Mucosa of gallbladder (tissue), 1 donor: ENCODE measurements at places on chromosomes 6 and 20. TPM values are rescaled to one million over a fixed set of nuclear protein-coding genes. Genes with fewer than 3 reads are reported as not detected.

DNA sequence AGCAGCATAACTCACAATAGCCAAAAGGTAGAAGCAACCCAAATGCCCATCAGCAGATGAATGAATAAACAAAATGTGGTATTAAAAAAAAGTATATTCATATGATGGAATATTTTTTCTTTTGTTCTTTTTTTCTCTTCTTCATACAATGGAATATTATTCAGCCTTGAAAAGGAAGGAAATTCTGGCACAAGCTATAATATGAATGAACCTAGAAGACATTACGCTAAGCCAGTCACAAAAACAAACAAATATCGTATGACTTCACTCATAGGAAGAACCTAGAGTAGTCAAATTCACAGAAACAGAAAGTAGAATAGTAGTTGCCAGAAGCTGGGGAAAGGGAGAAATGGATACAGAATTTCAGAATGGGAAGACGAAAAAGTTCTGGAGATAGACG lies 63.7 kb downstream of the RBL1 start:
- no peak for DNase-seq

Gene TRIM40
- not detected for total RNA-seq

Gene SLC32A1
- total RNA-seq: not detected

Gene FOXS1
- total RNA-seq: 1.6 TPM

Gene SCUBE3
- total RNA-seq: 0.37 TPM

- no peak for DNase-seq
Observed at GRCh38 chr6:159002432-159003155, 2.6 kb upstream of the RSPH3 start.

DNA sequence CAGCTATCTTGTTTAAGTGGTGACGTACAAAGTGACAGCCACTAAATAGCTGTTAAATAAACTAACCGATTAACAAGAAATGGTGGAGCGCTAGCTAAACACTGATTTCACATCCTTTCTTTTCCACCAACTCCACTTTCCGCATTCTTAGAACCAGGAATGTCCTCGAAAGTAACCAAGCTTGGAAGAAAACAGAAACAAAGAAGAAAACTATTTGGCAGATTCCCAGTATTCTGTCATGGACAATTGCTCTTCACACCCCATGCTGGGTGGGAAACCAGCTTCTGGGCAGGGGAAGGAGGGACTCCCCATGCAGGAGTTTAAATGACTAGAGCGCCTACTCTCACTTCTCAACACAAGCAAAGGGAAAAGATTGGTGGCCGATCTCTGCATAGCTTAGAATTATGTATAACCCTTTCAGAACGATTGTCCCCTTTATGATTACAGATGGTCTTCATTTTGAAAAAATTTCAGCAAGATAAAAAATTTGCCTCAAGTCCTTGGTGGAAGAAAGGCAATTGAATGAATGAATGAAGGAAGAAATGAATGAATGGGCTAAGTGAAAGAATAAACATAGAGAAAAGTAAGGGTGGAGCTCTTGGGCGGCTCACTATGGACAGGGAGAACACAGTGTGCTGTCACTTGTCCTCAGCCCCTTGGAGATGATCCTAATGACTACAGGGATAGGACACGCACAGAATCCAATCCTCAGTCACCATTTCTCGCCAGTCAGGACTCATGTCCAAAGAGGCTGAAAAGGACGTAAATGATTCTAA lies 148.7 kb upstream of the NEDD9 start:
- DNase-seq: no peak

GRCh38 chr6:45154679-45155078 lies 173.5 kb upstream of the RUNX2 start:
- no peak for DNase-seq

GRCh38 chr6:109121411-109121810 lies 26.1 kb downstream of the CEP57L1 start:
- no peak for DNase-seq

- DNase-seq: no peak
Observed at GRCh38 chr6:135066397-135066796, 11.8 kb upstream of the HBS1L start.

Gene EYS
- total RNA-seq: not detected

DNA sequence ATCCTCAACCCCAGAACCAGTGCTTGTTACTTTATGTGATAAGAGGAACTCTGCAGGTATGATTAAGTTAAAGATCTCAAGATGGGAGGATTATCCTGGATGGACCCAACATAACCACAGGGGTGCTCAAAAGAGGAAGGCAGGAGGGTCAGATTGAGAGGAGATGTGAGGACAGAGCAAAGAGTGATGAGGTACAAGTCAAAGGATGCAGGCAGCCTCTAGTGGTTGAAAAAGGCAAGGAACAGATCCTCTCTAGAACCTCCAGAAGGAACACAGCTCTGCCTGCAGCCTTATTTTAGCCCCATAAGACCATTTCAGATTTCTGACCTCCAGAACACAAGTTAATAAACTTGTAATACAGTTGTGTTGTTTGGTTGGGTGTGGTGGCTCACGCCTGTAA lies 41.2 kb downstream of the PDSS2 start:
- no peak for DNase-seq

Gene DEF6
- total RNA-seq: 19.5 TPM

Gene RSPH4A
- total RNA-seq: 0.49 TPM

GRCh38 chr6:11273406-11274065 lies 41.1 kb upstream of the NEDD9 start:
- no peak for DNase-seq

DNA sequence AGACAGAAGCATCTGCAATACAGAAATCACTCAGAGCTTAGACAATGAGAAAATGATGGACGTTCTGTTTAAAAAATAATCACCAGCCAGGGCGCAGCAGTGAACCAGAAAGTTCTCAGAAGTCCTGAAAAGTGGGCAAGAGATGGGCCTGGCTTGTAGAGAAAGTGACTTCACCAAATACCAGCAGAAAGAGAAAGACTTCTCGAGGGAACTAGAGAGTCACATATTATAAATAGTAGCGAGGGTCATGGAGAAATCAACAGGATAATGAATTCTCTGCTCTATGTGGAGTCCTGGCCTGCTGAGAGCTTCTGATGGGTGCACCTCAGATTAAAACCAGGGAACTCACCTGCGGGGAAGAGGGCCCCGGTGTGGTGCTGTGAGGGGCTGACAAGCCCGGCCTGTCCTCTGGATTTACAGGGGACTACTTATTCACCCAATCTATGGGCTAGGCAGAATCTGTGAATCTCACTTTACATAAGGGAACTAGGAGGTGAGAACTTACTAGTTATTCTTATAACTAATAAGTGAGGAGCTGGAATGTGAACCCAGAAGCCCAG lies 5.6 kb upstream of the RAMACL start:
- no peak for DNase-seq

DNA sequence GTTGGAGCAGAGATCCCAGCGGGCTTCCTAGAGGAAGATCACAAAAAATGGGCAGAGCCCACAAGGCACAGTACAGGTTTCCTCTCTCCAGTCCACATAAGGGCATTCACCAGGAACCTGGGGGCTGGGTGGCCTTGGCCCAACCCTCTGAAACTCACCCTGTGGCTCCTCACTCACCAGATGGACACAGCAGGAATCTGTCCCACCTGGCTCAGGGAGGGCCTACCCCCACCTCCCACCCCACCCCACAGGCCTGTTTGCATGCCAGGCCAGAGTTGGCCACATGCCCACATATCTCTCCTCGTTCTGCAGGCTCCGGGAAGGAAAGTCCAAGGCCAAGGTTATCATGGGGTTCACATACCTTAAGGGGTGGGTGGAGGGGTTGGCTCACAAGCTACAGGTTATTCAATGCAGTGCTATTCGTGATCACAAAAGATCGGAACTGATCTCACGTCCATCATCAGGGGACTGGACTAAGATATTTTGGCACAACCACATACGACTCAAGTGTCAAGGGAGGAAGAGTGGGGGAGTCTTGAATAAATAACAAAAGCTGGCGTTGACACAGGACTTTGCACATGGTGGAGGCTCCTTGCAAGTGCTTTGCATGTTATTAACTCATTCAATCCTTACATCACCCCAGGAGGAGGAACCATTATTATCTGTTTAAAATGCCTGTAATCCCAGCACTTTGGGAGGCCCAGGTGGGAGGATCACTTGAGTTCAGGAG lies 13.0 kb downstream of the RIPOR3 start:
- peak; percentile 87 for DNase-seq

Gene BPIFB4
- total RNA-seq: not detected

Gene SNAP91
- total RNA-seq: 2.5 TPM

DNA sequence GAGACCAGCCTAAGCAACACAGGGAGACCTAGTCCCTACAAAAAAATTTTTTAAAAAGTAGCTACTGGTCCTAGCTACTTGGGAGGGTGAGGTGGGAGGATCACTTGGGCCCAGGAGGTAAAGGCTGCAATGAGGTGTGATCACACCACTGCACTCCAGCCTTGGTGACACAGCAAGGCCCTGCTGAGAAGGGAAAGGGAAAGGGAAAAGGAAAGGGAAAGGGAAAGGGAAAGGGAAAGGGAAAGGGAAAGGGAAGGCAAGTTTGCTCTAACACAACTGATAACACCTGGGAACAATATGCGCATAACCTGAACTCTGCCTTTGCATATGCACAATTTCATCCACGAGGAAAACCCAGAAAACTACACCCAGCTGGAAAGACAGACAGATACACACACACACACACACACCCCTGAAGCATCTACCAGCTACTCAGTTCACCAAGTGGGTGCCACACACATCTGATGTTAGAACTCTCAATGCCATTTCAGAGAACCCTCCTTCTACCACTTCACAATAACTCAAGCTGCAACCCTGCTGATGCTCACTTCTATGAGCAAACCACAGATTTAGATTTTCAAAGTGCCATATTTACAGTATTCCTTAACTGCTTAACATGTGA lies 19.1 kb downstream of the B4GALT5 start:
- no peak for DNase-seq

Gene ARMC2
- 5.8 TPM for total RNA-seq

- DNase-seq: no peak
Observed at GRCh38 chr20:62183426-62184142, 756 bp downstream of the MTG2 start.

Gene BMP2
- 55.8 TPM for total RNA-seq

Gene BANF2
- total RNA-seq: not detected

DNA sequence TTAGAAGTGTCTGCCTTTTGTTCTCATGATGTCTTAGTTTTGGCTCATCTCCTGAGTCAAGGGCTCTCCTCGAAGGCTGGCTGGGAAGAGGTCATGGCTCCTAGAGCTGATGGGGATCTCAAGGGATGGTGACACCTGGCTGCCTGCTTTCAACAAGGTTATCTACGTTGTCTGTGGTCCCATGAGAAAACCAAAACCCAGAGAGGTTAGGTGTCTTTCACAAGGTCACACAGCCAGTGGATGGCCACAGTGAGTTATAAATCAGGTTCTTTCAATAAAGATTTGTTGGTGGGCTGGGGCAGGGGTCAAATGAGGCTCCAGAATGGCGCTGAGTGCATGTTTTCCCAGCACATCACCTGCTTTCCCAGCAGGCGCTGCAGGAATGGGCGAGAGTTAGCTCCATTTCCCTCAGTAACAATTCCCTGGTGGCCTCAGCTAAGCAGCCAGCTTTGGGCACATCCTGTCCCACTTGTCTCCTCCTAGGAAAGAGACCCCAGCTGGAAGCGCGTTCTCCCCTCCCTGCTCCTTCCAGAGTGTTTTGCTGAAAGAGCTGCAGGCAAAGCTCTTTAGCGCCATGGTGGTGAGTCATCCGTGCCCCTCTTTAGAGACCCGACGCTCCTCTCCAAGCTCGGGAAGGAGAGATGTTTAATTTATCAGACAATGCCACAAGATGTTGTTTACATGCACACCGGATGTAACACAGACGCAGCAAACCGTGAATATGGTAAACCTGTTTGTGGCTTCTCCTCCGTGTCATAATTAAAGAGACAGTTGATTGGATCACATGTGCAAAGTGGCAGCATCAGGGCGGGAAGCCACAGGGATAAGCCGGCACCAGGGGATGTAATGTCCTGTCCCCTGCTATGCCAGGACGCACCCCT lies 109.7 kb downstream of the LRFN2 start:
- DNase-seq: no peak

GRCh38 chr6:19690325-19691075 lies 146.7 kb upstream of the ID4 start:
- DNase-seq: no peak

- no peak for DNase-seq
Observed at GRCh38 chr6:165184192-165184979, 125.0 kb downstream of the C6orf118 start.

Gene ANKRD66
- not detected for total RNA-seq

Gene CDH22
- total RNA-seq: 0.09 TPM

DNA sequence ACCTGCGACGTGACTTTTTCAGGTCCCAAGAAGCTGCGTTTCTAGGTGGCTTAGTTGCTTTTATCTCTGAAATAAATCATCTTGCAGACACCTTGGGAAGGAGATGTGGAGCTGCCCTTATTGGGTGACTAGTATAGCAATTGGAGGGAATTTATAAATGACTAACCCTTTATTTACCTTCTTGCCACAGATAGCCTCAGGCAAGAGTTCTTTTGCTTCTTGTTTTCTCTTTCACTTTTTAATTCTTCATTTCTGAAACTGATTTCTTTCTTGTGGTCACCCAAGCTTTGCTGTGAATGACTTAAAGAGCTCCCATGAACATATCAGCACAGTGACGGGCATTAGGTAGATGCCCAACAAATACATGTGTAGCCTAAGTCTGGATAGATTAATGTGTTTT lies 3.0 kb downstream of the ADGRF4 start:
- DNase-seq: no peak

- DNase-seq: no peak
Observed at GRCh38 chr6:110338820-110339470, 19.2 kb downstream of the METTL24 start.

Gene PSORS1C1
- 11.0 TPM for total RNA-seq

Gene ILRUN
- total RNA-seq: 89.5 TPM

DNA sequence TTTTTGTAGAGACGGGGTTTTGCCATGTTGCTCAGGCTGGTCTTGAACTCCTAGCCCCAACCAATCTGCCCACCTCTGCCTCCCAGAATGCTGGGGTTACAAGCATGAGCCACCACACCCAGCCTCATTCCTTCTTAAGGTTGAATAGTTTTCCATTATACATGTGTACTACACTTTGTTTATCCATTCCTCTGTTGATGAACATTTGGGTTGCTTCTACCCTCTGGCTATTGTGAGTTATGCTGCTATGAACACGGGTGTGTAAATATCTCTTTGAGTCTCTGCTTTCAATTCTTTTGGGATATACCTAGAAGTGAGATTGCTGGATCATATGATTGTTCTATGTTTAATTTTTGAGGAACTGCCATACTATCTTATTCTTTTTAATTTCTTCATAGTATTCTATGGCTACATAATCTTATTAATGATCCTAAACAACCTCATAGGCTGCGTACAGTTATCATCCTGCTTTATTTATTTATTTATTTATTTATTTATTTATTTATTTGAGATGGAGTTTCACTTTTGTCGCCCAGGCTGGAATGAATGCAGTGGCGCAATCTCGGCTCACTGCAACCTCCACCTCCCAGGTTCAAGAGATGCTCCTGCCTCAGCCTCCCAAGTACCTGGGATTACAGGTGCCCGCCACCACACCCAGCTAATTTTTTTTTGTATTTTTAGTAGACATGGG lies 49.2 kb upstream of the TLDC2 start:
- DNase-seq: no peak

DNA sequence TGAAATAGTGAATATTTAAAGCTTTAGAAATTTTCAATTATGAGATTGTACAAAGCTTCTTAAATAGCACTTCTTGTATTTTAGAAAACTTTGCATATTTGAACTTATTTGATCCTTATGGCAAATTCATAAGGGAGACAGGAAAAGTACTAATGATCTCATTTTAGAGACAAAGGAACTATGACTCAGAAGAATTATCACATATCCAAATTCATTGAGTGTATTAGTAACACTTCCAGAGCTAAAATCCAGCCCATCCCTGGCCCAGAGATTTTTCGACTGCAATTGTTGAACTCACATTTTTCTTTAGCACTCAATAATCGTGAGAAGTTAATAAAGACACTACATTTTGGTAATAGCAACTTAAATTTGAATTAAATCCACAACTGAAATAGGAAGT lies 704.3 kb downstream of the EPM2A start:
- DNase-seq: no peak
